ENCODE measurements at places on chromosomes 6 and 20.

DNA sequence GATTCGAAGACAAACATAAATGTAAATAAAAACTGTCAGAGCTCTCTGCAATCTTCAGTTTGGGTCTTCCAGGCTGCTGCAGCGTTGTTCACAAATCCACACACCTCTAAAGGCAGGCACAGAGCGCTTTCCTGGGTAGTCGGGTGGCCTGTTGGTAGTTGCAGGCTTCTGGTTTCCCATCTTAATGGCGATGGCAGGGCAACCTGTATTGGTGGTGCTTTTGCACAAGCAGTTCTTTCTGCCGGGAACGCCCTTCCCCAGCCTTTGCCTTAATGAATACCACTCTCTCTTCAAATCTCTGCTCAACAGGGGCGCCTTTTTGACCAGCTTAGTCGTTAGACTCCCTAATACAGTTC is 723 bp upstream of the IFT52 start:
- DNase-seq = no peak

DNA sequence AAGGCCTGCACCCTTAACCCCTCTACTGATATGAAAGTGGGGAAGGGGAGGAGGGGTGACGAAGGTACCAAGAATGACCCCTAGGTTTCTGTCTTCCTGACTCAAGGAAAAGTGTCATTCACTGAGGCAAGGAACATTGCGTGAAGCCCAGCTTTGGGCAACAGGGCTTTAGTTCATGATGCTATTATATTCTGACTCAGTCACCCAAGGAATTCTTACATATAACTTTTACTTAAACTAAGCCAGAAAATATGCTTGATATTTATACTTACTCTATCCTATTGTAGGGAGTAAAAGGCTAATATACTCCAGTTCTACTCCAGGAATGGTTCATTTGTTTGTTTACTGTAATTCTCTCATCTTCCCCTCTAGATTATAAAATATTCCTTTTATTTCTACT is 60.5 kb downstream of the DOP1A start:
- DNase-seq = no peak

DNA sequence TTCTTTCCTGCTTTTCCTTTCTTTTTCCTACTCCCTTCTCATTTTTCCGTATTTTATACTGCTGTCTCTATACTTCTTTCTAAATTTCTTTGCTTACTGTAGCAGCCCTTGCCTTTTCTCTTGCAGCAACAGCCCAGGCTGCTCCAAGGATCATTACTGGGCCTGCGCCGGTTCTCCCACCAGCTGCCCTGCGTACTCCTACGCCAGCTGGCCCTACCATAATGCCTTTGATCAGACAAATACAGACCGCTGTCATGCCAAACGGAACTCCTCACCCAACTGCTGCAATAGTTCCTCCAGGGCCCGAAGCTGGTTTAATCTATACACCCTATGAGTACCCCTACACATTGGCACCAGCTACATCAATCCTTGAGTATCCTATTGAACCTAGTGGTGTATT is 148.8 kb downstream of the QKI start:
- DNase-seq = no peak

GRCh38 chr20:62178316-62179161 is 4.3 kb upstream of the MTG2 start:
- no peak for DNase-seq

DNA sequence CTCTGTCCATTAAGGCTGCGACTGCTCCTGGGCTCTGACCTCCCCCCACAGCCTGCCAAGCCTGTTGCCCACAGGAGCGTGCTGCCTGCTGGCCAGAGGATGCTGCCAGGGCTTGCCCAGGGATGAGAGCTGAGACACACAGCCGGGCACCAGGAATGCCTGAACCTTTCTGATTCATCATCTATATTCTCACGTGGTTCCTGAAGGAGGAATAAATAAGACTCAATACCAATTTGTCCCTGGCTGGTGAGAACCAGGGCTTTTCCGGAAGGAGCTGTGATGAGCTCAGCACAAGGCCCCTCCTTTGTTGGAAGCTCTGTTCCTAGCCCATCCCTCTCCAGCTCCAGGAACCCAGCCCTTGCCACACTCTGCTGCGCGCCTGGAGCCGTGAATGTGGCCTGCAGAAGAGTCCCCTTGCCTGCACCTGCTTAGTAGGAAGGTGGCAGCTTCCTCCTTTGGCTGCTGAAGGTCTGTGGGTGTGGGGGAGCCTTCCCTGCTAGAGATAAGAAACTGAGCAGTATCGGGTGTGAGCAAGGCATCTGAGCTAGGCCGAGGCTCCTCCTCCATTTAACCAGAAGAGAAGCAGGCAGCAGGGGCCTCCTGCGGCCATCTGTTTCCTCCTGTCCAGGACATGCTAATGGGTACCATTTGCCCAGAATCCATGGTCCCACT is 37.9 kb downstream of the SYNDIG1 start:
- no peak for DNase-seq

GRCh38 chr6:17666646-17667045 is 40.1 kb downstream of the NUP153 start:
- DNase-seq = no peak

DNA sequence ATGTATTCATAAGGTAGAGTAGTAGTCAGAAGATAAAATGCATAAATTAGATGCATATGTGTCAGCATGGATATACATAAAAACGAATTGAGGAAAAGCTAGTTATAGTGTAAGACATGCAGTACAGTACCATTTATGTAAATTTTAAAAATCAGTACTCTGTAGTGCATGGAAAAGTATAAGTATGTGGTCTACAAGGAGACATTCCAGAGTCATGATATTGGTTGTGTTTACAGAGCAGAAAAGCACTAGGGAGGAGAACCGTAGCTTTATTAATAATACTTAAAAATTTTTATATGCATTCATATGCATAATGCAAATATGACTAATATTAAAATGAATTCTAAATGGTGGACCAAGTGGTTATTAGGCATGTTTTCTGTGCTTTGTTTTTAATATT is 220.0 kb downstream of the ZFAND3 start:
- DNase-seq = no peak

DNA sequence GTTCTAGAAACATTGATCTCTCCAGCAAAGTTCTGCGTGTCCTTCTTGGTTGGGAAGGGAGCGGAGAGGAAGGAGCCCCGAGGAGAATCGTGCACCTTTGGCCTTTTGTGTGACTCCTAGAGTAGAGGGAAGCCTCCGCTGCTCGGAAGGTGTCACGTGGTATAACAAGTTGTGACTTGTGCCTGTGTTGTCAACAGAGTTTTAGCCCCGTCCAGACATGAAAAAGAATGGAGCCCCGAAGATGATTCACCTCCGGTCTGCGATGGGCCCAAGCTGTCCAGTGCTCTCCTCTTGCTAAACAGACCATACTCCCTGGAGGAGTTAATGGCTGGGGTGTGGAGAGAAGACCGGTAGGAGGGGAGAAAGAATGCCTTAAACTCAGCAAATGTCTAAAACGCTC is 7.0 kb downstream of the EYA2 start:
- no peak for DNase-seq

- DNase-seq = no peak
Measured at GRCh38 chr6:167933290-167933689, 64.2 kb upstream of the KIF25 start.

DNA sequence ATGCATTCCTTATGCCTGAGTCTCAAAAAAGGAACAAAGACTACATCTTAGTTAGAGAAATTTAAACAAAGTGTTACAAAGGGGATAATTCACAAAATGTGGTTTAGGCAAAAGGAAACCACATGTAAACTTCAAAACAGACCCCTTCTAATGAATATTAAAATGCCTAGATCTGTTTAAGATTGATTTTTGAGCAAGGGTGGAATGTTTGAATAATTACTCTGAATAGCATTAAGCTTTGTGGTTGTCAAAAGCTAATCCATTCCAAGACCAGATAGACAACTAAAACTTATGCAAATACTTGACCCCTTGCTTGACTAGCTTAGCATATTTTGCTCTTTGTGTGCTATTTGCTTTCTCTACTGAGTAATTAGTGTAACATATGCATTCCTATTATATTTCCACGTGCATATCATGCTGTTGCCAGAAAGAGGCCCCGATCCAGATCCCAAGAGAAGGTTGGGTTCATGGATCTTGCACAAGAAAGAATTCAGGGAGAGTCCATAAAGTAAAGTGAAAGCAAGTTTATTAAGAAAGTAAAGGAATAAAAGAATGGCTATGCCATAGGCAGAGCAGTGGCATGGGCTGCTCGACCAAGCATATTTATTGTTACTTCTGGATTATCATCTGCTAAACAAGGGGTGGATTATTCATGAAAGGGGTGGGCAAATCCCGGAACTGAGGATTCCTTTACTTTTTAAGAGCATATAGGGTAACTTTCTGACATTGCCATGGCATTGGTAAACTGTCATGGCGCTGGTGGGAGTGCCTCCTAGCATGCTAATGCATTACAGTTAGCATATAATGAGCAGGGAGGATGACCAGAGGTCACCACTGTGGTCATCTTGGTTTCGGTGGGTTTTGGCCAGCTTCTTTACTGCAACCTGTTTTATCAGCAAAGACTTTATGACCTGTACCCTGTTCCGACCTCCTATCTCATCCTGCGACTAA is 1193.4 kb upstream of the EYS start:
- no peak for DNase-seq

DNA sequence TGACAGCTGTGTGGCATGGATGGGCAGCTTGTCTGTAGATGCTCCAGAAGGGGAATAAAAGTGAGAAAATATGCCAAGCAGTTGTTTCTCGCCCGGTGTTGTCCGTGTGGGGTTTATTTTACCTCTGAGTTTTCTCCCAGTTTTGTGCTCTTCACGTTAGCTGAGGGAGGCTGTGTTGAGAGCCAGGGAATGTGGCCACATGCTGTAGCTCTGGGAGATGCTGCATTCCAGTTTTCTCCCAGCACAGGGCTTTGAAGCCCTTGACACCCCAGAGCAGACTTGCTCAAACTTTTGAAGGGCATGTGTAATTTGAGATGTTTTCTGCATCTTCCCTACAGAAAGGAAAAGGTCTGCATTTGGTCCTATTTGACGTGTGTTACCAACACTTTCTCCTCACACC is 67.7 kb downstream of the RREB1 start:
- DNase-seq = no peak

GRCh38 chr20:61166324-61166723 is 85.7 kb upstream of the CDH4 start:
- no peak for DNase-seq

DNA sequence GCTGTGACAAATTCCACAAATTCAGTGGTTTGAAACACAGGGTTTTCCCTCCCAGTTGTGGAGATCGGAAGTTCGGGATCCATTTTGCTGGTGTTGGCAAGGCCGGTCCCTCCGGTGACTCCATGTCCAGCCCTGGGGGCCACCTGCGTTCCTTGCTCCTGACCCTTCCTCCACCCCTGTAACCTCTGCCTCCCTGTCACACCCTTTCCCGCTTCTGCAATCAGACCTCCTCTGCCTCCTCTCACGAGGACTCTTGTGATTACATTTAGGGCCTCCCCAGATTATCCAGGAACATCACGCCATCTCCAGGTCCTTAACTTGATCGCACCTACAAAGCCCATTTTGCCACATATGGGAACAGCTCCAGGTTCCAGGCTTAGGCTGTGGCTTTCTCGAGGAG is 12.5 kb downstream of the RPS6KA2 start:
- no peak for DNase-seq

DNA sequence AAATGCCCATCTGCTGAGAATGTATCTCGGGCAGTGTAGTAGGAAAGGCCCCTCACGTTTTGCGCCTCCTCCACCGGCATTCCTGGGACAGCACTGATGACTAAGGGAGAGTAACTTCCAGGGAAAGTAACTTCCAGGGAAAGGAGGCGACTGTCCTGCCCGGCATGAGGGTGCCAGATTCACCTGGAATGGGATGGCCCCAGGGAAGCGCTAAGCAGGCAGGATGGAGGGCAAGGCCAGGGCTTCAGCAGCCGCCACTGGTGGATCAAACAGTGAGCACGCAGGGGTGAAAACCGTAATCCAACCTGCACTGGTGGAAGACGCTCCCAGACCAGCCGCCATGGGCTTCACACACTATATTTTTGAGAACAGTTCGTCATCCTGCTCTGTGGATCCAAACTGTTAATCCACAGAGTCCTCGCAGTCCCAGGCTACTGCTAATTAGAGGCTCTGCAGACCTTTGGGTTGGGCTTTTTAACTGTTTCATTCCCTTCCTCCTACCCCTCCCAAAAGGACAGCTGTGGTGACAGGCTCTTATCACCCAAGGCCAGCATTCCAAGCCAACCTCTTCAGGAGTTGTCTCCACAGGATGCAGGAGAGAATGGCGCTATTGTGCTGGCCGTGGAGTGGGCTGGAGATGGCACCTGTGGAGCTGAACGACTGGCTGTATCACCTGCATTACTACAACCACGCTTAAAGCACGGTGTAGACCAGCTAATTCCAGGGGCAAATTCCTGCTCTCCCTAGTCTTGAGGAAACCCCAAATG is 178.9 kb downstream of the DLL1 start:
- DNase-seq = no peak

DNA sequence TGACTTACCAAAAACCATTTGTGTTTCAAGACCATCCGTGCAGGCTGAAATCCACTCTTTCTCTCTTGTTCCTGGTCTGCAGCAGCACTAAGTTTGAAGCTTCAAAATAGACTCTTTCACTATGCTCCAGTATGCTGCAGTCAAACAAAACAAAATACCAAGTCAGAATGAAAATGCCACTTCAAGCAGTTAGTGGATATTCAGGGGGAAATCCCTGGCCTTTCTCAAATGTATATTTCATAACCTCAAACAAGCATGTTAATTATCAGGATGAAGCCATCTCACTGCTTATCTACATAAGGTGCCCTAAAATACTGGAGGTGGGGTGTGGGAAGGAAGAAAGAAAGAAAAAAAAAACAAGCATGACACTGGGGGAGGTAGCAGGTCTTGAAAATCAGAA is 103.5 kb downstream of the ATXN1 start:
- no peak for DNase-seq

DNA sequence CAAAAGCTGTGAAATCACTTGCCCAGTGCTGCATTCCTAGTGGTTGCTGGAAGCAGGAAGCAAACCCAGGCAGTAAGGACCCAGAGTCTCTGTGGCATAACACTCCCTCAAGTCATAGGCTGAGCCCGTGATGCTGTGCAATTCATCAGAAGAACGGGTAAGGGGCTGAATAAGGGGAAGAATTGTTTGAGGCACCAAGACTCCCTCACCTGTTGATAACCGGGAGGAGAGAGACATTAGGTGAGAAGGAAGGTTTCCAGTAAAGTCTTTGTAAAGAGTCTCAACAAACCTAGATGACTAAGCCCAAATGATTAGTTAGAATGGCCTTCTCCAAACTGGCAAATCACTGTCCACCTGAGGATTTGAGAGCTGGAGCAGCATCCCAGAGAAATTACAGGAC is 18.3 kb downstream of the ENPP3 start:
- no peak for DNase-seq

GRCh38 chr6:47669684-47670513 is 28.5 kb upstream of the ADGRF4 start:
- DNase-seq = no peak
